Activated T-cell treated with anti-CD3 and anti-CD28 coated beads, Interleukin-2, amount 50 U/mL, for 1 hour (primary cell): ENCODE measurements at places on chromosomes 11 and 22.

DNA sequence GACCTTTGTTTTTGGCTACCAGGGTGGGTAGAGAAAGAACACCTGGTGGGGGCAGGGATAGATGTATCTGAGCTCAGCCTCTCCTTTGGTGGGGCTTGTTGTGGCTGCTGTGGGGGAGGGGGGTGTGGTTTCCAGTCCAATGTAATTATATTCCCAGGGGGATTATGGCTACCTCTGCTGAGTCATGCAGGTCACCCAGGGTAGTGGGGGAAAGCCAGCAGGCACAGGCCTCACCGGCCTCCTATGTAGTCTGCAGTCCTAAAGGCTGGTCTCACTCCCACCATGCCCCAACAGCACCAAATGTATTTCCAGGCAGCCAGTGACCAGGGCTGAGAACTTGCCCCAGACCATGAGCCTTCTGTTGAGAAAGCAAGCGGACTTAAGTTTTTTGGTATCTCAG, 119.6 kb downstream of the DYNC2H1 start:
- DNase-seq: no peak

DNA sequence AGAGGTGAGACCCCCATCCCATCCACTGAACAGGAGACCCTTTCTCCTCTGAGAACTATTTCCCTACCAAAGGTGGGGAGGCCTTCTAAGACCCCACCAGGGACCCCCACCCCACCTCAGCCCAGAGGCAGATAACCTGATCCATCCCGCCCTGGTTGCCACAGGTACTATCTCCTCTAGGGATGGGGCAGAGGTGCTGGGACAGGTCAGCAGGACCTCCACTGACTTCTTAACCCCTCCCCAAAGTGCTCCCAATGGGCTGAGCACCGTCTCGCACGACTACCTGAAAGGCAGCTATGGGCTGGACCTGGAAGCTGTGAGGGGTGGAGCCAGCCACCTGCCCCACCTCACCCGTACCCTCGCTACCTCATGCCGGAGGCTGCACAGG, 4.3 kb downstream of the INPPL1 start:
- DNase-seq: no peak

DNA sequence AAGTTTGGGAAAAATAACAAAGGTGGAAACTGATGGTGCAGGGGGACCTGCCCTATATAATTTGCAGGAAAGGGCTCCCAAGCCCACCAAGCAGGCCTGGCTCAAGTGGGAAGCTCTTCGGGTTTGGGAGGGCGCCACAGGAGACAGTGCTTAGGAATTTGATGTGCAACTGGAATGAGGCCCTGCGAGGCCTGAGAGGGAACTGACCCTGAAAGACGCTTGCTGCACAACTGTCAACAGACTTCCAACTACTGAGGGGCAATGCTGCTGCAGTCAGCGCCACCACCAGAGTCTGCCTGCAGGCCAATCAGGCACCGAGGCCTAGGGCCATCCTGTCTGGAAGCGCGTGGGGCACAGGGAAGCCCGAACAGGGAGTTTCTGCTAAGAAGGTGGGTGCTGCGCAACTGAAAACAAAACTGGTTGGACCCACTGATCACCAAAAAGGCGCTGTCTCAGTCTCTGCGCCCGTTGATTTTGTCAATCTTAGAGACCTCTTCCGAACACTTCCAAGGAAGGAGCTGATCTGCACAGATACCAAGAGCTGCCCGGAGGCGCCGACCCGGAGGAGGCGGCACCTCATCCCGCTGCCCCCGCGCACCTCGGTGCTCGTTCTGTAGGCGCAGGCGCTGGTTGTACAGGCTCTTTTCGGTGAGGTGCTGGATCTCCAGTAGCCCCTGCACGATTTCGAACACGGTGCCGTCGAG, 667 bp downstream of the DGCR6L start:
- DNase-seq: no peak

DNA sequence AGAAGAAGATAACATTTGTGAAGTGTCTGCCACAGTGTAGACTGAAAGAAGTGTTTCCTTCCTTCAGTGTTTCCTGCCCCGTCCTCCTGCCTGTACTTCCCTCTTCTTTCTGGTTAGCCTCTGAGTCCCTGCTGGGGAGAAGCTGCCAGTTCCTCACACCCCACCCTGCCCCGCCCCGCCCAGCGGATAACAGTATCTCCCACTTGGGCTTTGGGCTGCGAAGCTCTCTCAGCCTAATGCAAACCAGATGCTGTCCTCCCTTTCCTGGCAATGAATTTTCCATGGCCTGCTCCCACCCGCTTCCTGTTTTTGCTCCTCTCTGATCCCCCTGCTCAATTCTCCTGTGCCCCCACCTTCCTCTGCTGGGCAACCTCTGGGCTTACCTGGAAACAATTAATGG, 5.2 kb upstream of the RAB3IL1 start:
- no peak for DNase-seq

DNA sequence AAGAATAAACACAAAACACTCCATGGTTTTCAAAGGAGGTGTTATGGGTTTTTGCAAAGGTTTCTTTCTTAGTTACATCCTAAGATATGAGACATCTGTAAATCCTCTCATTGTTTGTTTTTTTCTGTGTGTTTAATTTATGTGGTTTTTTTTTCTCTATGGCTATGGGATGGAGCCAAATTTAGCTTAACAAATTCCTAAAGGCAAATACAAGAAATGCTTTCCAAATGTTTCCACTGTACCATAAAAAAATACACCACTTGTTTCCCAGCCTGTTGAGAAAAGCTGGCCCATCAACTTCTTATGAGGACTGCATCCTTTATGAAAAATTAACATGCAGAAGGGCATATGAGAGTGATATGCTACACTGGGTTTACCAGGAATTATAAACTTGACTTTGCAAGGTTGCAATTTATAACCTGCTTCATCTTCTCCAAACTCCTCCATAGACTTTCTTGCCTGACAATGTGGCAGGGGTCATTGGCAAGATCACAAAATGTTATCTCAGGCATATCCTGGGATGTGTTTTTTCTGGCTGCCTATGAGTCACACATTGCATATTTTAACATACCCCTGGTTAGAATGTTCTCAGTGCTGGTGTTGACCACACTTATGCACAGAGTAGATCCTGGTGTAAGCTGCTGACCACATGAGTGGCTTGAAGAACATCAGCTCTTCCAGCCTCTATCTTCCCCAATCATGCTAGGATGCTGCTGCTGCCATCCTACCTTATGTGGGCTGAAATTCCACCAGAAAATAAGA, 137.6 kb upstream of the TTC12 start:
- DNase-seq: no peak

- DNase-seq: no peak
These were observed 50.4 kb downstream of the TCP11L1 start for GRCh38 chr11:33089776-33090175.

- no peak for DNase-seq
These were observed 281.8 kb upstream of the ANO5 start for GRCh38 chr11:21911061-21911460.

DNA sequence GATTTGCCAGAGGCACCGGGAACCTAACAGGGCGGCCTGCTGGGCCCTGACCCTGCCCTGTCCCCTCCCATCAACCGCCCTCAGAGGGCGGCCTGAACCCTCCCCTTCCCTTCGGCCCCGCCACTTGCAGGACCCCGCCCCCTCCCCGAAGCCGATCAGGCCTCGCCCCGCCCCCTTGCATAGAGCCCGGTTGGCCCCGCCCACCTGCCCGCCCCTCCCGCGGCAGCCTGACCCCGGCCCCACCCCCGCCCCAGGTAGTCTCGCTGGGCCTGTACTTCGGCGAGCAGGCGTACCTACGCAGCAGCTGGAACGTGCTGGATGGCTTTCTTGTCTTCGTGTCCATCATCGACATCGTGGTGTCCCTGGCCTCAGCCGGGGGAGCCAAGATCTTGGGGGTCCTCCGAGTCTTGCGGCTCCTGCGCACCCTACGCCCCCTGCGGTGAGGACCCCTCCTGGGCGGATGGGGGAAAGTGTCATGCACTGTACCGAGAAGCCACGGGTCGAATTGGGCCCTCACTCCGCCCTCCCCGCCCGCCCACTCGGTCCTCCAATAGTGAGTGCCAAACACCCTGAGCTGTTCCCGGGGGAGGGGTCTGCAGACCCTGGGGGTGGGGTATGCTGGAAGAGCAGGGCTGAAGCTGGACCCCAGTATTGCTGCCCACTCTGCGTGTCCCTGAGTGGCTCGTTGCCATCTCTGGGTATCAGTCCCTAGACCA, 94.1 kb downstream of the CACNA1I start:
- DNase-seq: peak; percentile 61

GRCh38 chr11:126573325-126573978, 218.0 kb downstream of the ST3GAL4 start:
- no peak for DNase-seq

DNA sequence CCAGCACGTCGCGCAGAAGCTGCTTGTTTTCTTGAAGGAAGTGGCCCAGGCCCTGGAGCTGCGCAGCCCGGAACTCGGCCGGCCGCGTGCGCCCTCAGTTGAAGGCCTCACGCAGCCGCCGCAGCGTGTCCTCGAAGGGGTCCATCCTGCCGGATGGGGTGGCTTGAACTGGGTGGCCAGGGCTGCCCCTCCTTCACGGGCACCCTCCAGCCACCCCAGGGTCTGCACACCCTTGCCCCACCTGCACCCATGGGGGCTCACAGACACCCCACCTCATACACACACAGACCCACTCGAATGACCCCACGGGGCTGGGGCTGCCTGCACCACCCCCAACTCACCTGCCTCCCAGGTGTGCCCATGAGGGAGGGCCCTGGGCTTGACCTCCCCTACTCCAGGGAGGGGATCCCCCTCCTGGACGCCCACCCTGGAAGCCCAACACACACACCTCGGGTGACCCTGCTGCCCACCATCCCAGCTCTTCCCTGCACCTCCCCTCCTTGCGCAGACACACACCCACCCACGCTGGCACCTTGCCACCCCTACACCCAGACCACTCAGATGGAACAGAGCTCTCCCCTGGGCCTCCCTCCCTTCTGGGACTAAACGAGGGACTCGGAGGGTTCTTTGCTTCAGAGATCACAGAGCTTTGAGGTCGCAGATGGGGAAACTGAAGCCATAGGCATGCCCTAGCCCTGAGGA, 6.8 kb downstream of the ALDH3B2 start:
- no peak for DNase-seq

GRCh38 chr11:69249311-69250185, 44.4 kb upstream of the MYEOV start:
- DNase-seq: no peak

- no peak for DNase-seq
These were observed 4.6 kb upstream of the KCNJ5 start for GRCh38 chr11:128886406-128887124.

DNA sequence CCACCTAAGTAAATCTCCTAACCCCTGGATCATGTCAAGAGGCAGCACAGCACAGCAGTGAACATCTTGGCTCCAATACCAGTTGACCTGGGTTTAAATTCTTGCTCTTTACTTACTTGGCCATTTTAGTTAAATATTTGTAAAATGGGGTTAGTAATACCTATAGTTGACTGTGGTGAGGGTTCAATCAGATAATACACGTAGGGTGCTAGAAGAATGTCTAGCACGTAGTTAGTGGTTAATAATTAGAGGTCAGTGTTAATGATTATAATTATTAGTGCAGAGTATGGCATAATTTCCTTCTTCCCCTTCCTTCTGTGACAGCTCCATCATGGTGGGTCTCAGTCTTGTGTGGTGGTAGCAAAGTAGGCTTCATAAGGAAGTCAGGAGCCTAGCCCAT, 520.8 kb downstream of the INSC start:
- no peak for DNase-seq

DNA sequence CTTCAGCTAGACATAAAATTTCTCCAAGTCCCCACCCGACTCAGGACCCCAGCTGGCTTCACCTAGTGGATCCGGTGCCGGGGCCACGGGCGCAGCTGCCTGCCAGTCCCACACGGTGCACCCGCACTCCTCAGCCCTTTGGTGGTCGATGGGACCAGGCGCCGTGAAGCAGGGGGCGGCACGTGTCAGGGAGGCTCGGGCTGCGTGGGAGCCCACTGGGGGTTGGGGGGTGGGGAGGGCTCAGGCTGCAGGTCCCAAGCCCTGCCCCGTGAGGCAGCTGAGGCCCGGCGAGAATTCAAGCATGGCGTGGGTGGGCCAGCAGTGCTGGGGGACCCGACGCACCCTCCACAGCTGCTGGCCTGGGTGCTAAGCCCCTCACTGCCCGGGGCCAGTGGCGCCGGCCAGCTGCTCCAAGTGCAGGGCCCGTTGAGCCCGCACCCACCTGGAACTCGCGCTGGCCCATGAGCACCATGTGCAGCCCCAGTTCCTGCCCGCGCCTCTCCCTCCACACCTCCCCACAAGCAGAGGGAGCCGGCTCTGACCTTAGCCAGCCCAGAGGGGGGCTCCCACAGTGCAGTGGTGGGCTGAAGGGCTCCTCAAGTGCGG, 747.0 kb downstream of the FAM181B start:
- no peak for DNase-seq

DNA sequence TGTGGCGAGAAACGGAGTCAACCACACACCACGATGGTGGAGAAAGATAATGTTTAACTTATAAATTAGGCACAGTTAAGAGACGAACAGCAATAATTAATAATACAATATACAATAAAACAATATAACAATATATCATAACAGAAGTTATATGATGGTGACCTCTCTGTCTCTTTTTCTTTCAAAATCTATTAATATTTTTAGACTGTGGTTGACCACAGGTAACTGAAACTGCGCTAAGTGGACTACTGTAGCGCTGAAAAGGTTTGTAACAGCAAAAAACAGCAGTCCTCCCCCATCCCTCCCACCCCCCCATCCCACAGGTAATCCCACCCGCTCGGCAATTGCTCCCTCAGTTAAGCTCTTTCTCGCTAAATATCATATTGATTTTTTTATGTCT, 3.6 kb upstream of the SSTR3 start:
- no peak for DNase-seq

GRCh38 chr22:26713823-26714449, 56.5 kb downstream of the MIAT start:
- no peak for DNase-seq

DNA sequence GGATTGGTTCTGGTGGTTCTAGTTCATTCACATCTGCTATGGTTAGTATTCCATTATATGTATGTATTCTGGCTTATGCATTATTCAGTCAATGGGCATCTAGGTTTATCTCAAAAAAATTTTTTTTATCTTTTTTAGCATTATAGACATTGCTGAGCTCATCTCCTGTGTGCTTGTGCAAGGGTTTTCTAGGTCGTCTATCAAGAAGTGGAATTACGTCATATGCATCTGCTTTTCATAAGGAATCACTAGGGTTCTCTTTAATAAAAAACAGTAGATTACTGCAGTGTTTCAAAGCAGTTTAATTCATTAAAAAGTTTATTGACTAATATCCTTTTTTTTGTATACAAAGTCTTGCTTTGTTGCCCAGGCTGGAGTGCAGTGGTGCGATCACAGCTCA, 21.3 kb downstream of the TBC1D22A start:
- DNase-seq: no peak

GRCh38 chr11:83151274-83151977, 5.5 kb upstream of the PCF11 start:
- no peak for DNase-seq

DNA sequence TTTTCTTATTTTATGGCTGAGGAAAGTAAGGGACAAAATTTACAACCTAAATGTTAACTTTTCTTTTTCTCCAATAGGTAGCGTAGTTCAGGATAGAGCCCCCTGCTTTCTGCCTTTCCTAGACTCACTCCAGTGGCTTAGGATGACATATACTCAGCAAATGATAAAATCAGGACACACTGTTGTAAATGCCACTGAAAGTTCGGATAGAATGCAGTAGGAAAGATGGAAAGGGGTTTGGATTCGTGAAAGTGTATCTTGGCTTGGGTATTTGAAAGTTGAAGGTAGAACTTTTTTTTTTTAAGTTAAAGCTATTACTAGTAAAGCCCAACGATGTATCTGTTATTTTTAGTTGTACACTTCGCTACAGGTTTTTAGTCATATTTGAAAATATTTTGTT, 2.2 kb downstream of the DYNC2H1 start:
- DNase-seq: no peak
